ENCODE measurements at places on chromosomes 11 and 22. TPM values are rescaled to one million over a fixed set of nuclear protein-coding genes. Genes with fewer than 3 reads are reported as not detected.

DNA sequence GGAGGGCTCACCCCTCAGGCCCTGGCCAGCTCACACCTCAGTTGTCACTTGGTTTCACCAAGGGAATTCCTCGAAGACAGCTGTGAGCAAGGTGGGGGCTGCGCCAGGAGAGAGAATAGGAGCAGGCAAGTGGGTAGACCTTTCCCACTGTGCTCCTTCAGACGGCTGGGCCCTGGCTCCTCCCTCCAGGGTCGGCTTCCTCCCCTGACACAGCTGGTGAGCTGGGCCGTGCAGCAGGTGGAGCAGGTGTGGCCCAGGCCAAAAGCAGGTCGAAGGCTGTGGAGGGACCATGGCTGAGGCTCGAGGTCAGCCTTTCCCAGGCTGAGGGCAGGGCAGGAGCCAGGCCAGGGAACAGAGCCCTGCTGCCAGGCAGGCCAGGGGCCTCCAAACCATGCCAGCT is 12.5 kb upstream of the MYRF start:
- no peak for DNase-seq
- no peak overlapping the region for H3K4me3 ChIP-seq
- peaks cover 15% of the 10 kb centered on the region for H3K36me3 ChIP-seq
- H3K4me1 ChIP-seq: no peaks in the 10 kb centered on the region
- H3K27me3 ChIP-seq: no peaks in the 10 kb centered on the region
- H3K27ac ChIP-seq: no peak overlapping the region

DNA sequence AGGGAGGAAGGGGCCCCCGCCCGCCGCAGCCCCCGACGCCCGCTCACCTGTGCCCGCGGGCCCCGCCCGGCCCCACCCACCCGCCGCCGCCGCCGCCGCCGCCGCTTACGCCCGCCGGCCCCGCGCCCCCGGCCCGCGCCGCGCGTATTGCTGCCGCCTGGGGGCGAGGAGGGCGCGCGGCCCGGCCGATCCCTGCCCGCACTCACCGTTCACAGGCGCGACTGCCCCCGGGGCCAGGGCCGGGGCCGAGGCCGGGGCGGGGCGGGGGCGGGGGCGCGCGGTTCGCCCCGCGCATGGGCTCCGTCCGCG is 212 bp downstream of the HRAS start:
- H3K4me1 ChIP-seq: no peaks in the 10 kb centered on the region
- H3K4me3 ChIP-seq: peak overlapping the region; percentile 67
- DNase-seq: no peak
- H3K27ac ChIP-seq: peak overlapping the region; percentile 82
- H3K36me3 ChIP-seq: no peaks in the 10 kb centered on the region

- H3K4me3 ChIP-seq: no peak overlapping the region
- peaks cover 13% of the 10 kb centered on the region for H3K4me1 ChIP-seq
- DNase-seq: peak; percentile 82
- H3K36me3 ChIP-seq: no peaks in the 10 kb centered on the region
- H3K27me3 ChIP-seq: peaks cover 3% of the 10 kb centered on the region
Measured at GRCh38 chr11:2531277-2531986, 86.6 kb downstream of the KCNQ1 start.

DNA sequence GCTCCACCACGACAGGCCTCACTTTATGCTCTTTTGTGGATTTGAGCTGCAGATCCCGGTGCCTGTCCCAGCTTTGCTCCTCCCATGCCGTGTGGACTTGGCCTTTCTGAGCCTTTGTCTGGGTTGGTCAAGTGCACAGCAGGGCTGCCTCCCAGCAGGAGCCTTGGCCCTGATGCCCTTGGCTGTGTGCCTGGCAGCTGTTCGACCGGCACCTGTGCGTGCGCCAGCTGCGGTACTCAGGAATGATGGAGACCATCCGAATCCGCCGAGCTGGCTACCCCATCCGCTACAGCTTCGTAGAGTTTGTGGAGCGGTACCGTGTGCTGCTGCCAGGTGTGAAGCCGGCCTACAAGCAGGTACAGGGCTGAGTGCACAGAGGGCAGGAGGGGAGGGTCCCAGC is 46.5 kb downstream of the MYO7A start:
- H3K4me3 ChIP-seq: no peak overlapping the region
- no peaks in the 10 kb centered on the region for H3K27me3 ChIP-seq
- H3K4me1 ChIP-seq: no peaks in the 10 kb centered on the region
- H3K27ac ChIP-seq: no peak overlapping the region
- no peak for DNase-seq
- no peaks in the 10 kb centered on the region for H3K36me3 ChIP-seq

GRCh38 chr11:83508804-83509203 is 222.6 kb upstream of the CCDC90B start:
- no peak overlapping the region for H3K27ac ChIP-seq
- H3K4me1 ChIP-seq: no peaks in the 10 kb centered on the region
- no peak overlapping the region for H3K4me3 ChIP-seq
- no peak for DNase-seq
- no peaks in the 10 kb centered on the region for H3K27me3 ChIP-seq
- no peaks in the 10 kb centered on the region for H3K36me3 ChIP-seq

DNA sequence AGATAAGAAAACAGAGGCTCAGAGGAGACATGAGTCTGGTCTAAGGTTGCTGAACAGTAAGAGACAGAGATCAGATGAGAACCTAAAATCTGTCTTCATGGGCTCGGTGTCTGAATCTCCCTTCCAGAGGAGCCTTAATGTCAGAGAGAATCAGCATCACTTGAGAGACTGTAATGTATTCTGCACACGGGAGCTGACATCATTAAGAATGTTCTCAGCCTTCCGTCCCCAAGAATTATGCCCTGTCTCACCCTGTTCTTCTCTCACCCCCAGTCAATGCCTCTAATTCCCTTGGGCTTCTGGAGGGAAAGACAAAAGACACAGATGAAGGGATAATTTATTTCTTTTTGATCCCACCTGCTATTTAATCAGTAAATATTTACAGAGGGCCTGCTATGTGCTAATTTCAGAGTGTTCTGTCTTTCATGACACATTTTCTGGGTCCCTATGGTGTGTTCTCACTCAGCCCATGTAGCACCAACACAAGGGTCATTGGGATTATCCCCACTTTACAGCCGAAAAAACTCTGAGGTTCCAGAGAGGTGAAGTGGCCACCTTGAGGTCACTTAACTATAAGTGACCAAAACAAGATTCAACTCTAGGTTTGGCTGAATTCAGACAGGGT is 61.8 kb downstream of the CD82 start:
- no peaks in the 10 kb centered on the region for H3K36me3 ChIP-seq
- no peaks in the 10 kb centered on the region for H3K4me1 ChIP-seq
- peak overlapping the region; percentile 70 for H3K27ac ChIP-seq
- H3K27me3 ChIP-seq: no peaks in the 10 kb centered on the region
- H3K4me3 ChIP-seq: no peak overlapping the region
- DNase-seq: no peak

- peak overlapping the region; percentile 91 for H3K4me3 ChIP-seq
- peak overlapping the region; percentile 91 for H3K27ac ChIP-seq
- no peak for DNase-seq
- H3K36me3 ChIP-seq: peaks cover 5% of the 10 kb centered on the region
- H3K27me3 ChIP-seq: no peaks in the 10 kb centered on the region
Measured at GRCh38 chr11:18321578-18321968, 367 bp downstream of the HPS5 start.

- no peaks in the 10 kb centered on the region for H3K36me3 ChIP-seq
- H3K27ac ChIP-seq: peak overlapping the region; percentile 75
- H3K4me3 ChIP-seq: no peak overlapping the region
- no peaks in the 10 kb centered on the region for H3K4me1 ChIP-seq
Measured at GRCh38 chr11:12066799-12067508, 43.4 kb upstream of the MICAL2 start.

DNA sequence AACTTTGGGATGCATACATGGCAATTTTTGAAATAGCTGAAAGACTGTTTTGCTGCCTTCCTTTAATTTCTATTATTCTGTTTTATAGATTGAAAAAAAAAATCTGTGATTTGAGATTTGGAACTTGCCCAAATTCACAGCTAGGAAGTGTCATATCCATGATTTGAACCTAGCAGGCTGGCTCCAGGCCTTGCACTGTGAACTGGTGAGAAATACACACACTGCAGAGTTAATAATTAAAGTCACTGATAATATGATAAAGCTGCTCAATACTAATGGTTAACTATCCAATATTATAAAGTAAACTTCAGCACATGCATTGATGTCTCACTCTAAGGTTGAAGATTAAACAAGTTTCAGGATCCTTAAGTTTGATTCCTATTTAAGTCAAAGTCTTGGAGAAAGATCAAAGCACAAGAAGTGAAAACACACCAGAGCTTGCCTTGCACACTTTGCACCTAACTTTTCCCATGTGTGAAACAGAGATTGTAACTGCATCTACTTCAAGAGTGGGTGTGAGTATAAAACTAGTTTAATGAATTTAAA is 150.6 kb upstream of the CCDC179 start:
- no peaks in the 10 kb centered on the region for H3K27me3 ChIP-seq
- no peak overlapping the region for H3K27ac ChIP-seq
- no peak for DNase-seq
- no peak overlapping the region for H3K4me3 ChIP-seq
- no peaks in the 10 kb centered on the region for H3K36me3 ChIP-seq

GRCh38 chr22:50184004-50184901 is 1.5 kb upstream of the TRABD start:
- no peak overlapping the region for H3K4me3 ChIP-seq
- H3K27me3 ChIP-seq: peaks cover 3% of the 10 kb centered on the region
- peak overlapping the region; percentile 58 for H3K27ac ChIP-seq

- no peaks in the 10 kb centered on the region for H3K36me3 ChIP-seq
- no peaks in the 10 kb centered on the region for H3K27me3 ChIP-seq
- no peak for DNase-seq
- H3K4me1 ChIP-seq: no peaks in the 10 kb centered on the region
- H3K4me3 ChIP-seq: no peak overlapping the region
- no peak overlapping the region for H3K27ac ChIP-seq
Measured at GRCh38 chr11:92413757-92414513, 189.3 kb downstream of the FAT3 start.

- peak; percentile 75 for DNase-seq
- H3K36me3 ChIP-seq: no peaks in the 10 kb centered on the region
- peak overlapping the region; percentile 58 for H3K27ac ChIP-seq
- no peak overlapping the region for H3K4me3 ChIP-seq
Measured at GRCh38 chr11:75635066-75635862, 33.6 kb downstream of the MAP6 start.

DNA sequence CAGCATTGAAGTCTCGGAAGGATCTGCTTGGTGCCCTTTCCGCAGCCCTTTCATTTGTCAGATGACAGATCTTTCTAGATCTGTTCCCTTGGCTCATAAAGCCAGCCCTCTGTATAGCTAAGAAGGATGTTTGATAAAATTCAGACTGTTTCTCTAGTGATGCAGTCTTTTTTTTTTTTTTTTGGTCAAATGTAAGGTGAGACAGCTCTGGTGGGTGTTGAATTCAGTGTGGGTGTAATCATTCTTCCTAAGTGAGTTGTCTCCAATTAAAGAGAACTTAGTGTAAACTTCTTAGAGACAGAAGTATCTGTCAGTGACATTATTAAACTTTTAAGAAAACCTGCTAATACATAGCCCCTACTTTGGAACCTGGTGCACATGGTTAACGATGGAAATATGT is 53.3 kb downstream of the AAMDC start:
- H3K36me3 ChIP-seq: peaks cover 9% of the 10 kb centered on the region
- H3K4me3 ChIP-seq: no peak overlapping the region
- no peak overlapping the region for H3K27ac ChIP-seq
- DNase-seq: no peak

GRCh38 chr11:131951121-131951520 is 580.7 kb downstream of the NTM start:
- H3K4me3 ChIP-seq: no peak overlapping the region
- H3K27me3 ChIP-seq: no peaks in the 10 kb centered on the region
- DNase-seq: no peak
- H3K36me3 ChIP-seq: no peaks in the 10 kb centered on the region
- H3K4me1 ChIP-seq: no peaks in the 10 kb centered on the region
- H3K27ac ChIP-seq: no peak overlapping the region

DNA sequence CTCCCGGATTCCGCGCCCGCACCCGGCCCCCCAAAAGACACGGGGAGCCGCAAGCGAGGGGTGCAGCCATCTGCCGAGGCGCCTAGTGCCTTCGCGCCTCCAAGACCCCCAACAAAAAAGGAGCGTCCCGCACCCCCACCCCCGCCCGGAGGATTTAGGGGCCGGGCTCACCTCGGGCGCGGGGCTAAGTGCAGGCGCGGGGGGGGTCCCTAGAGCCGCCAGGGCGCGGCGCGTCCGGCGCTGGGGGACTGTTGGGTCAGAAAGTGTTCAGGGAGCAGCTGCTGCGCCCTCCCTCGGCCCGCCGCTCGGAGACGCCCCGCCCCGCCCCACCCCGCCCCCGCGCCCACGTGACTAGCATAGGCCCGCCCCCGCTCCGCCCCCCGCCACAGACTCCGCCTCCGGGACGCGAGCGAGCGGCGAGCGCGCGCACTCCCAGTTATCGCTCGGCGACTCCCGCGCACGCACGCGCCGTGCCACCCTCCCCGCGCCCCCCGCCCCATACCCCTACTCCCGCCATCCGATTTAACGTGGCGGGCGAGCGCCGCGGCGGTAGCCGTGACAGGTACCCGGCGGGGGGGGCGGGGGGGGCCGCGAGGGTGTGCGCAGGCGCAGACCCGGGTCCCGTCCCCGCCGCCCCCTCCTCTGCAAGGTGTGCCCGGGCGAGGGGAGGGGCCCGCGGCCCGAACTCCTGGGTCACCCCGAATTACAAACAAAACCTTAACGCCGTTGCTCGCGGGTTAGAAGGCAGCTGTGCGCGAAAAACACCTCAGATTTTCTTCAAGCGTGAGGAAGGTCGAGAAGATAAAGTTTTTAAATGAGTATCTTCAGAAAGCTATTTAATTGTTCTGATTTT is 56.2 kb downstream of the KCNJ4 start:
- H3K4me3 ChIP-seq: peak overlapping the region; percentile 82
- peaks cover 20% of the 10 kb centered on the region for H3K4me1 ChIP-seq
- no peaks in the 10 kb centered on the region for H3K36me3 ChIP-seq
- H3K27me3 ChIP-seq: no peaks in the 10 kb centered on the region

- no peak for DNase-seq
- no peaks in the 10 kb centered on the region for H3K4me1 ChIP-seq
- no peaks in the 10 kb centered on the region for H3K36me3 ChIP-seq
- H3K27me3 ChIP-seq: no peaks in the 10 kb centered on the region
- H3K4me3 ChIP-seq: no peak overlapping the region
Measured at GRCh38 chr11:48384670-48385069, 18.4 kb upstream of the OR4C5 start.

DNA sequence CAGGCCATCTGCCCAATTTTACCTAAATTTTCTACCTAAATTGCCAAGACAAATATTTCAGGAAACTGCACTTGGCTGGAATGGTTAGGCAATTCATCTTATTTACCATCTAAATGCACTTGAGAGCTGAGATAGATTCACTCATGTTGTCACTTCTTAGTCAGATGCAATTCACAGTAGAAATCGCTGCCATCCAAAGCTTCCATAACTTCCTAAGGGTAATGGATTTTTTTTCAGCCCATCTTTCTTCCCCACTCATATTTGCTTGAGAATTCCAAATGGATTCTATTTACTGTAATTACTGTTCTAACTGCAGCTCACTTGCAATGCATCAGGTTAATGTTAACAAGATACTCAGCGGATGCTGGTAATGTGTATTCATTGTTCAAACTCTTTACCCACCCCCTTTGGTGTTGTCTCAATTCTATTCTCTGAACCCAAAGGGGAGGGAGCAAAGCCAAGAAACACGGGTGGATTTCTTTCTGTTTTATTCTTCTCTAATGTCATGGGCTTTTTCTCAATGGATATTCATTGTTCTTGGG is 96.0 kb downstream of the TENM4 start:
- no peaks in the 10 kb centered on the region for H3K27me3 ChIP-seq
- no peak overlapping the region for H3K27ac ChIP-seq
- H3K36me3 ChIP-seq: no peaks in the 10 kb centered on the region
- H3K4me3 ChIP-seq: no peak overlapping the region
- no peak for DNase-seq
- no peaks in the 10 kb centered on the region for H3K4me1 ChIP-seq

Gene DGAT2
- total RNA-seq: 1.2 TPM

Gene OR5T3
- total RNA-seq: not detected

Gene TP53I11
- total RNA-seq: 12.4 TPM

Gene PDE3B
- total RNA-seq: 132 TPM

Gene C11orf86
- not detected for total RNA-seq

Gene KRTAP5-8
- total RNA-seq: not detected

Gene SLC35E4
- total RNA-seq: 6.6 TPM

Gene OR8D1
- total RNA-seq: not detected

Gene SLC43A3
- total RNA-seq: 43.9 TPM
